Forelimb muscle (tissue), 1 donor: ENCODE measurements at places on chromosomes 5 and 9. TPM values are rescaled to one million over a fixed set of nuclear protein-coding genes. Genes with fewer than 3 reads are reported as not detected.

Gene SH3RF2
- 9.3 TPM for polyA plus RNA-seq

Gene SPAAR
- polyA plus RNA-seq, result 2.2 TPM

Gene SLCO4C1
- polyA plus RNA-seq, result 2.3 TPM

Gene PDLIM4
- polyA plus RNA-seq, result 66.2 TPM

Gene SLC38A9
- 11.0 TPM for polyA plus RNA-seq

Gene SEMA6A
- polyA plus RNA-seq, result 43.9 TPM

Gene SLC36A3
- not detected for polyA plus RNA-seq

Gene PLPP7
- 45.7 TPM for polyA plus RNA-seq

Gene CDX1
- polyA plus RNA-seq, result 0.24 TPM

Gene BRINP1
- 0.11 TPM for polyA plus RNA-seq

Gene MYOT
- polyA plus RNA-seq, result 327 TPM

Gene ARL10
- 12.2 TPM for polyA plus RNA-seq

Gene C9orf72
- polyA plus RNA-seq, result 11.5 TPM

Gene RHOBTB3
- polyA plus RNA-seq, result 97.2 TPM

Gene MARCOL
- polyA plus RNA-seq, result not detected

DNA sequence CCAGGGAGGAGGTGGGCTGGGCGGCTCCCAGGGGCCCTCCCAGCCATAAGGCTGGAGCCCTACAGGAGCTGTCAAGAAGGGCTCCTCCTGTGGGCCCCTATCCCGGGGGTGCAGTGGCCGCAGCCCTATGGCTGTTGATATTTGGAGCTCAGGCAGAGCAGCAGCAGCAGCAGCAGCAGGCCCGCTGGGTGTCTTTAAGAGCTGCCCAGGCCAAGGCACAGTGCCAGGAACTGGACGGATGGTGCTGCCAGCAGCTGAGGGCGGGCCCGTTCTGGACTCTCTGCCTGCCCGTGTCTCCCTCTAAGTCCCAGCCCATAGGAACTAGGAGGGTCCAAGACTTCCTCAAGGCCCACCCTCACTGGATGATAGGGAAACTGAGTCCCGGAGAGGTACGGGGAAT lies 3.6 kb downstream of the AK1 start:
- DNase-seq, result no peak

- DNase-seq, result no peak
Observed at GRCh38 chr5:156963125-156963524, at the start of gene TIMD4. Gene TIMD4, minus strand, starts transcription at chr5:156963226. Its CDS starts 28 bp downstream, at chr5:156963198.

- DNase-seq, result no peak
Observed at GRCh38 chr5:80755626-80756025, 100.8 kb upstream of the DHFR start.

DNA sequence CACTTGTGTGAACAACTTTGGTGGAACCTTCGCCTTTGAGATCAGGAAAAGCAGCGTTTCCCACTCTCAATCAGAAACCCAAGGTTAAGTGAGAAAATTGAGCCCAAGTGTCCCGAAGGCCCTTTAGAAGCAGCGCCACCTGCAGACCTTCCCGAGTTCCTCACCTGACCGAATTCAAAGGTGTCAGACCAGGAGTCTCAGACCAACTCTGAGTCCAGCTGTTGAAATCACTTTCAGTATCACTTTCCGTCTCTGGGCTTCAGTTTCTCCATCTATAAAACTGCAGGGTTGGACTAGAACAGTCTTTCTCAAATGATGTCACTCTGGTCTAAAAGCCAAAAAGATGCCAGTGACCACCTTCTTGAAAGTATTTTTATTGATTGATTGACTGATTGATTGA lies 31.7 kb upstream of the GRHPR start:
- no peak for DNase-seq

DNA sequence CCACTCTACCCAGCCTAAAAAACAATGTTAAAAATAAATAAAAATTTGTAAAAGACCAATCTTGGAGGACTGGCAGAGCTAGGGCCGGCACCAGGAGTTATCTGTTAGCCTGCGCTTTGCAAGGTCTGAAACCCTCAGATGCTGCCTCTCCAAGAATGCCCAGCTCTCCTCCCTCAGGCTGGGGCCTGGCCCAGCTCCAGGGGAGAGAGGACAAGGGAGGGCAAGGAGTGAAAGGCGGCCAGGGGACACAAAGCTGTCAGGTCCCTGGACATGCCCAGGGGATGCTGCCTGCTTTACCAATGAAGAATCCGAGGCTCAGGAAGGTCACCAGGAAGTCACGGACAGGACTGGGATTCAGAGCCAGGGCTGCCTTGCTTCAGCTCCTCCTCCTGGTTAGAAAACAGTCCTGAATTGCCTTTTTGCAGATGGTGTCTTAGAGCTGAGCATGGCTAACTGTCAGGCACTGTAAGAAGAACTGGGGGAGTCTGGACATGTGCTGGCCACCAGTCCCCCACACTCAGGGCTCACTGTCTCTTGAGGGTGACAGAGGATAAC lies 5.5 kb upstream of the N4BP3 start:
- DNase-seq, result no peak

- DNase-seq, result no peak
Observed at GRCh38 chr5:139566611-139567010, 5.5 kb downstream of the UBE2D2 start.

DNA sequence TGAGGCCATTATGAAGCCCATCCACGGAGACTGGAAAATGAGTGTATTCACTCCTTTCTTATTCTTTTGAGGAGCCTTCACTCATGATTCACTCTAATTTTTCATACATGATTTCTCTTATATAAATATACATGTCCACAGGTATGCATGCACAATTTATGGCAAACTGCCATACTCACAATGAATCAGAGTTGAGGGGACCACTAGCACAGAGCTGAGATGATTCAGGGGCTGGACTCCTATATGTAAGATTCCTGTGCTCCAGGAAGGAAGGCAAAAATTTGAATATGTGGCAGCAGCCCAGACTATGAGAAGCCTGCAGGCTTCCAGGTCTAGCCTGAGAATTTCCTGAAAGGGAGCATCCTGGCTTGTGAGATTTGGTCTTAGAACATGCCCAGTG lies 484.6 kb downstream of the PRELID2 start:
- no peak for DNase-seq

GRCh38 chr5:124869426-124870033 lies 123.1 kb upstream of the ZNF608 start:
- no peak for DNase-seq

GRCh38 chr5:140011297-140011802 lies 31.7 kb downstream of the NRG2 start:
- no peak for DNase-seq

DNA sequence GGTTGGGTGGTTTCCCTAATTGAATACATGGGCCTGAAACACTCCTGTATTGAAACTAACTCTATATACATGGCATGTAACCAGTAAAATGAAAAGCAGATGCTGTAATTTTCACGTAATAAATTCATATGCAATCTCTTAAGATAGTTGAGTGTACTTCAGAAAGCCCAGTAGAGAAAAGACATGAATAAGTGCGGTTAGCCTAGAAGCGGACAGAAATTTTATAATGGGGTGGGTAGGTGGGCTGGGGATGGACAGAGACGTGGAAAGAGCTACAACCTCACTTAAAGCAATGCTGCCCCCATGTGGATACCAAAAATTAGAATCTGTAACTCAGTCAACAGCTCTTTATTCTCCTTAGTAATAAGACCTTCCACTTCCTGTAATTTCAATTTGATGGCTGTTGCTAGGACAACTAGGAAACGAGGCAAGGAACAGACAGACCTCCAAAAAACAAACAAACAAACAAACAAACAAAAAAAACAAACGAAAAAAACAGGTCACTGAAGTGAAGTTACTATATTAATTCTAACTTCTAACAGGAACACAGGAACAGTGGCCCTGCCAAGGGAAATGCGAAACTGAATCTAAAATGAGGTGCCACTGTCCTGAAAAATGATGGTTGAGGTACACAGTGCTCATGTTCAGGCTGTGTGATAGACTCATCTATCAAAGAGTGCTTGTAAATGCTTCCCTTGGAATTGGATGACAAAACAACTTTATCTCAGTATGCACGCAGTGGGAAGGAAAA lies 103.4 kb upstream of the GNA14 start:
- DNase-seq, result peak; percentile 40

- DNase-seq, result no peak
Observed at GRCh38 chr9:87567983-87568382, 70.3 kb downstream of the DAPK1 start.

DNA sequence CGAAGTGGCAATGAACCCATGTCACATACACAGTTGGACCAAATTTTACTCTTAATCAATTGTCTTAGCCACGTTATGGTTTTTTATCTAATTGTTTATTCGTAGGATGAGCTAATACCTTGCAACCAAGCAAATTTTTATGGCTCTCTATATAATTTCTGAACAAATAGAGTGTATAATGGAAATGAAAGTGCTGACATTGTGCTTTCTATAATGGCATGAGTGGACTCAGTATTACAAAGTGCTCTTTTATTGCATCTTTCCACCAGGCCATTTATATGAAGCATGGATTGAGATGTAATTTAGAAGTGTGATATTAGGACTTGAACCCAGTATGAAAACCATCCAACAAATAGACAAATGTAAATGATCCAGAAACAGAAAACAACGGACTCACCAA lies 1096.0 kb downstream of the DTWD2 start:
- DNase-seq, result no peak

GRCh38 chr9:99549441-99549840 lies 272.2 kb upstream of the NR4A3 start:
- DNase-seq, result no peak

- DNase-seq, result no peak
Observed at GRCh38 chr9:129640871-129641749, 841 bp downstream of the ASB6 start.

DNA sequence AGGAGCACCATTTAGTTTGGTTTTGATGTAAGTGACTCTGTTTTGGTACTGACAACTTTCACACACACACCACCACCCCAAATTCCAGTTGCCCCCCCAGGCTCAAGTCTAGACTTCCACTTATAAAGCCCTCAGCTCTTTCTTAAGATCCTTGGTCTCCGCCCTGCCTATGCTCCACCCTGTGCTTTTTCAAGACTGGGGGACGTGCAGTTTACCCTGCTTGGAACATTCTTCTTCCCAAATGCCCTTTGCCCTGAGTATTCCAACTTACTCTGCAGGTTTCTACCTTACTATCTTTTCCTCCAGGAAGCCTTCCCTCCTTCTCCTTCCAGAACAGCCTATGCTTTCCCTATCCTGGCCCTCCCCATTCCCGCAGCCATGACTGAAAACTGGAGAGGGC lies 1.5 kb upstream of the TRIM14 start:
- no peak for DNase-seq

DNA sequence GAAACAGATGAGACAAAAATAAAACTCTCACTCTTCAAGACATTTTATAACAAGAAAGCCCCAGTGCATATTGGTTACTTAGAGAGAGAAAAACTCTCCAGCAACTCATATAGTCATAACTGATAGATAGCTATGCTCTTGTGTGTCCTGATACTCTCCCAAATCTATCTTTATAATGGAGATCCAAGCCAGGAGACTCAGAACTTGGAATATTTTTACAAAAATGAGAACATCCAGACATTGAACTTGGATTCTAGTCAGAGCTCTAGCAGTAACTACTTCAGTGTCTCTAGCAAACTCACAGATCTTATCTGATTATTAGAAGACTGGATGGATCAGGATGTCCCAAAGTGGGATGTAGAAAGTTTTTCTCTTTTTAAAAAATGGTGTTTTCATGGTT lies 412.7 kb upstream of the BRINP1 start:
- DNase-seq, result no peak

DNA sequence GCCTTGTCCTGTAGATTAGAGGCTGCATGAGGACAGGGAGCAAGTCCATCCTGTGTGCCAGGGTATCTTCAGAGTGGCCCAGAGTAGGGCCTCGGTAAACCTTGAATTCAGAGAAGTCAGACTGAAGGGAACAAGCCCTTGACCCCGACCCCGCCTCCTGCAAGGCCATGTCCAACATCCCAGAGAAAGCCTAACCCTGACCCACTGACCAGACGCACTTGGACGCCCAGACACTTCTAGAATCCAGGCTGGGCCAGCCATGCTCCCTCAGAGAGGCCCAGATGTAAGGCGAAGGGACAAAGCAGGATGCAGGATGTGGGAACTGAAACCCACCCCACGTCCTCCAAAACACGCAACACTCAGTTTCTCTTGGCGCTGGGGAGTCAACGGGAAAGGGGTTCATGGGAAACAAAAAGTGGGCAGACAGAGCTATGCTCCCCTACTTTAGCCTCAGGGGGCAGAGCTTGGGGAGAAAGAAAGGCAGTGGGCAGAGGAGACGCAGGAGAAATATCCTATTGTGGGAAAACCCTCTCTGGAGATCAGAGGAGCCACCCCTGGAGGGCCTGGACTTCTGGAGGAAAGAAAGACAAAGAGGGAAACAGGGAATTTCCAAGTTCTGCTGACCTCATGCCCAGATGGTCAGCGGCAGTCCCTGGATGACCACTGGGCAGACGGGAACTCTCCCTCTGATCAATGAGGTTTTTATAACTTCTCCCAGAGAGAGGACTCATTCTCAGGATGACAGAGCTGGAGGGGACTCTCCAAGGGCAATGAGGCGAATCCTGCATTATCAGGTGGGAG lies 13.0 kb downstream of the TNIP1 start:
- DNase-seq, result no peak

DNA sequence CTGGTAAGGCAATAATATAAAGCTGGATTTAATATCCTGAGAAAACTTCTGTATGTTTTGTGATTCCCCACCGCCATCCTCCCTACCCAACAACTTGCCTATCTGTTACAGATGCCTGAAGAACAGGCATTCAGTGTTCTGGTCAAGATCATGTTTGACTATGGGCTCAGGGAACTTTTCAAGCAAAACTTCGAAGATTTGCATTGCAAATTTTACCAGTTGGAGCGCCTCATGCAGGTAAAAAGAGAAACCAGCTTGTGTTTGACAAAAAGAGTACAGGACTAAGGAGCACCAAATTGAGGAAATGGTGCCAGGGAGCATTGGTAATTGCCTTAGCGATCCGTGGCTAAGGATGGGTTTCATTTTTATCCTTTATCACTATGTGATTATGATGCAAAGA lies 40.0 kb downstream of the GPR21 start:
- DNase-seq, result no peak

DNA sequence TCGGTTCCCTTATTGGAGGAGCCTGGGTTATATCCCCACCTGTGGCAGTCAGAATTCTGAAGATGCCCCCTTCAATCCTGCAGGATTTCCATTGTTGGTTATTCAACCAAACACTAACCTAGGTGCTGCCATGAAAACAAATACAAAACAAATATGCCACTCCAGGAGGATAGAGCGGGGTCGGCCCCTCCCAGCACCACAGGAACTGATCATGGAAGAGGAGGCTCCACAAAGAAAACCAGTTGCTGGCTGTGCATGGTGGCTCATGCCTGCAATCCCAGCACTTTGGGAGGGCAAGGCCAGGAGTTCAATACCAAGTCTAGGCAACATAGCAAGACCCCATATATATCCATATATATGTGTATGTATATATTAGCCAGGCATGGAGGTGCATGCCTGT lies 13.2 kb upstream of the ADGRD2 start:
- DNase-seq, result no peak

- no peak for DNase-seq
Observed at GRCh38 chr9:8020186-8020585, 220.6 kb upstream of the DMAC1 start.

GRCh38 chr9:136653323-136654079 lies 9.2 kb upstream of the EGFL7 start:
- DNase-seq, result no peak

GRCh38 chr9:89478821-89479668 lies 18.9 kb downstream of the SEMA4D start:
- DNase-seq, result no peak

- DNase-seq, result no peak
Observed at GRCh38 chr5:5586721-5587120, 164.2 kb downstream of the ICE1 start.

- DNase-seq, result no peak
Observed at GRCh38 chr9:126504086-126504976, 109.4 kb upstream of the LMX1B start.
